Pancreas (tissue), 10 donors: ENCODE measurements at places on chromosomes 13 and 19. TPM values are rescaled to one million over a fixed set of nuclear protein-coding genes. Genes with fewer than 3 reads are reported as not detected.
A peak's percentile ranks its signal among the peaks of the same experiment; 100 is the strongest.

The NLRP4 gene
- total RNA-seq, result not detected

The RGS9BP gene
- 0.16 TPM for total RNA-seq

The DCT gene
- 0.83 TPM for total RNA-seq

The FFAR1 gene
- total RNA-seq, result 3.5 TPM

DNA sequence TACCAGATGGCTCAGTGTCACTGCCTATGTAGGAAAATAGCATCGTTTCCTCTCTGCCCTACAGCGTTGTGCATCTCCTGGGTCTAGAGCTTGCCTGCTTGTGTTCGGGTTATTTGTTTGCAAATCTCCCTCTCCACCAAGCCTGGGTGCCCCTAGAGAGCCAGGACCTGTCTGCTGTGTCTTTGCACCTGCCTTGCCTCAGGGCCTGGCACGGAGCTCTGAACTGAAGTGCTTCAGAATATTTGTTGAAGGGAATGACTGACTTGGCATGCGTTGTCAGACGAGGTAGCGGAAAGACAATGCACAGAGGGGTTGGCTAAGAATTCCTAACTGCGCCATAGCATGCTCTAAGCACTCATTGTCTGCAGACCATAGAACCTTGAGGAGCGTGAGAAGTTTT is 263.4 kb downstream of the FGF9 start:
- H3K27me3 ChIP-seq, result no peaks in the 10 kb centered on the region
- H3K4me3 ChIP-seq, result no peak overlapping the region
- no peak overlapping the region for H3K27ac ChIP-seq

DNA sequence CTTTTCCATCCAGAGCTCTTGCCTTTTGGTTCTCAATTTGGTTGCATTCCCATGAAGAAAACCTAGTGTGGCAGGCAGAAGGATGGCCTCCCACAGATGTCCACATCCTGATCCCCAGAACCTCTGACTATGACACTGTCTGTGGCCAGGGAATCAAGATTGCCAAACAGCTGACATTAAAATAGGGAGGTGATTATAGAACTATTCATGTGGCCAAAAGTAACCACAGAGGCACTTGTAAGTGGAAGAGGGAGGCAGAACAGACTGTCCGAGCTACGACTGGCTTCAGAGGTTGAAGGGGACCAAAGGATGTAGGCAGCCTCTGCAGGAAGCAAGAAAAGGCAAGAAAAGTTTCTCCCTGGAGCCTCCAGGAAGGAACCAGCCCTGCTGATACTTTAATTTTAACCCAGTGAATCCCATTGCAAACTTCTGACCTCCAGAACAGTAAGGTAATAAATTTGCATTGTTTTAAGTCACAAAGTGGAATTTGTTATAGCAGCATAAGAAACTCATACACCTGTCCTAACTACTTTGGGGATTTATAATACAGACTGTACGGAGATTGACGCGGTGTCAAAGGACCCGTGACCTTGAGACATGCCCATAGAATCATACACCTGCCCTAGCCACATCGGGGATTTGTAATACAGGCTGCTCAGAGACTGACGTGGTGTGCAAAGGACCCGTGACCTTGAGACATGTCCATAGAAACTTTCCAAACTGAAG is 106.5 kb downstream of the ATP11A start:
- H3K27ac ChIP-seq, result no peak overlapping the region
- no peaks in the 10 kb centered on the region for H3K4me1 ChIP-seq
- DNase-seq, result no peak
- H3K4me3 ChIP-seq, result no peak overlapping the region
- no peaks in the 10 kb centered on the region for H3K36me3 ChIP-seq

DNA sequence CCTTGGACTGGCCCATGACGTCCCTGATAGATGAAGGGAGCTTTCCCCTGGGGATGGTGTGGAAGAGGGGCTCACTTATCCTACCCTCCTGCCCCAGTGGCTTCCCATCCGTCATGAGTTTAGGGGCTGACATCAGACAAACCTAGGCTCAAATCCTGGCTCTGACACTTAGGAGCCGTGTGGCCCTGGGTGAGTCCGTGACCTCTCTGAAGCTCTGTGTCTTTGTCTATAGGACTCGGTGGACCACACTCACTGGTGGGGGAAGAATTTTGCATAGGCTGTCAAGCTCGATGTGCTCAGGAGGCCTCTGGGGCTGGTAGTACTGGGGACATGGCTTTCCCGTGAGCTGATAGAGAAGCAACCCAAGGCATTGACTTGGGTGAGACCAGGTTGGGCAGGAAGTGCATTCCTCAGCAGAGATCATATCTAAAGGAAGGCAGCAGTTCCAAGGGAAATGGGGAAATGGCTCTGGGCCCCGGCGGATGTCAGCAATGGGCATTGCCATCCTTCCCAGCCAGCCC is 17.4 kb upstream of the AP1M2 start:
- peak overlapping the region; percentile 70 for H3K27ac ChIP-seq
- no peak for DNase-seq
- no peak overlapping the region for H3K4me3 ChIP-seq
- H3K4me1 ChIP-seq, result no peaks in the 10 kb centered on the region
- H3K27me3 ChIP-seq, result no peaks in the 10 kb centered on the region
- H3K36me3 ChIP-seq, result no peaks in the 10 kb centered on the region

GRCh38 chr13:44431150-44431549 is 57.5 kb downstream of the SERP2 start:
- H3K4me1 ChIP-seq, result peaks cover 11% of the 10 kb centered on the region
- H3K27me3 ChIP-seq, result no peaks in the 10 kb centered on the region
- H3K27ac ChIP-seq, result no peak overlapping the region
- H3K36me3 ChIP-seq, result no peaks in the 10 kb centered on the region
- no peak for DNase-seq

DNA sequence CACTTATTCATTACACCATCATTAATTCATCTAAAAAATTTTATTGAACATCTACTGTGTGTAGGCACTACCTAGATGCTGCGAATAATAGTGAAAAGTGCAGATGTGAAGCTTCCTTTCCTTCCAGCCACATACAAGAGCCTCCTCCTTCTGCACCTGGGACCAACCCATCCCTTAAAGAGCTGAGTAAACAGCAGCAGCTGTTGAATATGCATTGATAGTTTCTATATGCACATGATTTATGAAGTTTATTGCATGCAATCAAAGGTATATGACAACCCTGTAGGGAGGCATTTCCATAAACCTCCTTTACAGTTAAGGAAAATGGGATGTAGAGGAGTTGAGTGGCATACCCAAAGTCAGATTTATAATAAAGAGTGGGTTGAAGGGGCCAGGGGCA is 110.3 kb upstream of the IPO5 start:
- DNase-seq, result no peak
- no peaks in the 10 kb centered on the region for H3K4me1 ChIP-seq
- no peak overlapping the region for H3K4me3 ChIP-seq

DNA sequence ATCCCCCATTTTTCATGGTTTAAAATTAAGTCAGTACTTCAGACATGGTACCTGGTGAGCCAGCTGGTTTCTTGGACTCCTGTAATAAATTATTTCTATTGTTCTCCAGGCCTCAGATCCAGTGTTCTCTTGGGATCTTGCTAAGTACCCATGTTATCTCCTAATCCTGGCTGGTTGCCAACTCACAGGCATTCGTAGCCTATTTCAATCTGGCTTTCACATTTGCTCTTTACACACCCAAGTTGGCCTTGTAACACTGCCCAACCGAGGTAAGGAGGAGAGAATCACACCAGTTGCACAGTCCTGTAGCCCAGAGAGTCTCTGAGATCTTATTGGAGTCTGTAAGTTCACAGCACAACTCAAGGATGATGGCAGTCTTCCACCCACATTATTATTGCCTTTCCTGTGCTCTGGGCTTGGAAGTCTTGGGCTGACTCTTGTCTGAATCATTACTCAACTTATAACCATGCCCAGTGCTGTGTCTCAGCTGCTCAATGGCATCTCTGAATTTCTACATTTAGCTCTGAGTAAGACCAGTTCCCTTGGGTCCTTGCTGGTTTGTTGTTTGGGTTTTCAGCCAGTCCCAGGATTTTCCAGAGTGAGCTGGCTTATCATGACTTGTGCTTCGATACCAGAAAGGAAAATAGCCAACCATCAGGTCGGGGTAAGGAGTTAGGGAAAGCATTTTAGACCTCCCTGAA is 76.6 kb upstream of the KLF12 start:
- no peaks in the 10 kb centered on the region for H3K36me3 ChIP-seq
- no peaks in the 10 kb centered on the region for H3K4me1 ChIP-seq
- no peaks in the 10 kb centered on the region for H3K27me3 ChIP-seq
- DNase-seq, result no peak
- no peak overlapping the region for H3K4me3 ChIP-seq
- H3K27ac ChIP-seq, result no peak overlapping the region

DNA sequence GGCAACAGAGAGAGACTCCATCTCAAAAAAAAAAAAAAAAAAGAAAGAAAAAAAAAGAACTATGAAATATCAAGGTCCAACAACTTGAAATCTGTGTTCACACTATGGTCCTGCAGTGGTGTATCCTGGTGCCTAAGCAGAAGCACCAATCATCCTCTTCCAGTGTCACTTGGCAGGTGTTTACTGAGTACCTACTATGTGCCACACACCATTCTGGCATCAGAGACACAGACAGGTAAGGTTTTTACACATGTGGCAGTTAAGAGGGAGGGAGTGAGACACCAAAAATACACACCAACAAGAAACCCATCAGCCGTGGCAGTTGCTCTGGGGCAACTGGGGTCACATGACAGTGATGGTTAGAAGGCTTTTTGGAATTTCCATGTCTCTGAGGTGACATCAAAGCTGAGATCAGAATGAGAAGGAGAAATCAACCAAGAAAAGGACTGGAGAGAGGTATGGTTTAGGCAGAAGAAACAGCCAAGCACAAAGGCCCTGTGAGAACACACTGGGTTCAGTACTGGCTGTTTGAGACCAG is 17.6 kb downstream of the PBX4 start:
- H3K36me3 ChIP-seq, result no peaks in the 10 kb centered on the region
- H3K4me1 ChIP-seq, result no peaks in the 10 kb centered on the region
- no peak overlapping the region for H3K27ac ChIP-seq
- no peak overlapping the region for H3K4me3 ChIP-seq

DNA sequence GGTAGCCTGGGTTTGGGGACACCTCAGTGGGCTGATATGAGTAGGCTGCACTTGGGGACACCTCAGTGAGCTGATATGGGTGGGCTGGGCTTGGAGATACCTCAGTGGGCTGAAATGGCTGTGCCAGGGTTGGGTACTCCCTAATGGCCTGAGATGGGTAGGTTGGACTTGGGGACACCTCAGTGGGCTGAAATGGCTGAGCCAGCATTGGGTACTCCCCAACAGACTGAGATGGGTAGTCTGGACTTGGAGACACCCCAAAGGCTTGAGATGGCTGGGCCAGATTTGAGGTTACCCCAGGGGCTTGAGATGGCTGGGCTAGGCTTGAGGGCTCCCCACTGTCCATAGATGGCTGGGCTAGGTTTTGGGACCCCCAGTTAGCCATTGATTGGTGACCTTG is 12.1 kb downstream of the IQCN start:
- H3K4me3 ChIP-seq, result no peak overlapping the region
- peaks cover 24% of the 10 kb centered on the region for H3K36me3 ChIP-seq
- no peak overlapping the region for H3K27ac ChIP-seq
- no peaks in the 10 kb centered on the region for H3K27me3 ChIP-seq

DNA sequence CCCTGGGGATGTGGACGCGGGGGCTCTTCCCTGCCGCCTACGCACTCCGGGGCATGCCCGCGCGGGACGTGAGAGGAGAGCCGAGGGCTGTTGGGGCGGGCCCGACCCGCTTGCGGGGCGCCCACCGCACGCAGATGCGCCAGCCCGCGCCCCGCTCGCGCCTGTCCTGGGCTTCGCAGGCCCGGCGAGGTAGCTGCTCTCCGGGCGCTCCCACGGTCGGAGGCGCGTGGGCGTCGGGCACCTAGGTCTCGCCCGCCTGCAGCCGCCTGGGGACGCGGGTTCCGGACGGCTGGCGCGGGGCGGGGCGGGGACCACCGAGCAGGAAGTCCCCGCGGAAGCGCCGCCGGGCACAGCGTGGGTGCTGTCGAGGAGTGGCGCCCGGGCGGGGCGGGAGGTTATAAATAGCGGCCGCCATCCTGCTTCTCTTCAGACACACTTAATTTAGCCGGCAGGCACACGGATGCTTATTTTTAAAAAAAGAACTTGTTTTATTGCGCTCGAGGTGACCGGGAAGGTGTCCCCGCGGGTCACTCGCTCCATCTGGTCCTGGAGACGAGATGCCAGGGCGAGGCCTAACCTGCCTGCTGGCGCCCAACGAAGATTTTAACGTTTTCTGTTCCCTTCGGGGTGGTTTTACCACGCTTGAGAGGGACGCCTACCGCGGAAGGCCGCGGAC is 561 bp upstream of the GJA3 start:
- H3K27ac ChIP-seq, result no peak overlapping the region
- peaks cover 6% of the 10 kb centered on the region for H3K4me1 ChIP-seq
- H3K27me3 ChIP-seq, result peaks cover 11% of the 10 kb centered on the region
- no peaks in the 10 kb centered on the region for H3K36me3 ChIP-seq
- no peak for DNase-seq

GRCh38 chr19:55353803-55354697 is 469 bp downstream of the COX6B2 start:
- H3K4me3 ChIP-seq, result peak overlapping the region; percentile 16
- no peak overlapping the region for H3K27ac ChIP-seq
- peak; percentile 76 for DNase-seq
- H3K36me3 ChIP-seq, result no peaks in the 10 kb centered on the region

GRCh38 chr13:30774214-30774730 is 38.9 kb downstream of the ALOX5AP start:
- H3K27ac ChIP-seq, result no peak overlapping the region
- no peak for DNase-seq
- H3K4me3 ChIP-seq, result no peak overlapping the region
- H3K36me3 ChIP-seq, result no peaks in the 10 kb centered on the region
- H3K4me1 ChIP-seq, result no peaks in the 10 kb centered on the region

DNA sequence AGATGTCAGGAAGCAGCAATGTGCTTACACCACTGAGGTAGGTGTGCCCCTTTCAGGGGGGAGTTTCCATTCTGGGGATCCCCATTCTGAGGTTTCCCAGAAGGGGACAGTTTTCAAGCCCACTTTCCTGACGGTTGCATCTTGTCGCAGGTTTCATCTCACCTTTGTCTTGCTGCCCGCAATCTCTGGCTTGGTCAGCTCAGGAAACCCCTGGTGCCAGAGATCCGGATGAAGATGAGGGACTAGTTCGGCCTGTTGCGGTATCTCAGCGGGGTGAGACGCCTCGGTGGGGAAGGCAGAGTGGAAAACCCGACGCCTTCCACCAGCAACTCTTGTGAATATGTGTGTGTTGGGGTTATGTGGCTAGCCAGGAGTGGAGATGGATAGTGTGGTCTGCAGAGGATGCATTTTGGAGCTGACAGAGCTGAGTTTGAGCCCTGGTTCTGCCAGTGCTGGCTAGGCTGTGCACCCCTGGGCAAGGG is 13.1 kb downstream of the TNFSF9 start:
- H3K27ac ChIP-seq, result no peak overlapping the region
- no peaks in the 10 kb centered on the region for H3K27me3 ChIP-seq
- no peaks in the 10 kb centered on the region for H3K4me1 ChIP-seq
- DNase-seq, result no peak
- no peaks in the 10 kb centered on the region for H3K36me3 ChIP-seq
- H3K4me3 ChIP-seq, result no peak overlapping the region

- H3K27me3 ChIP-seq, result no peaks in the 10 kb centered on the region
- no peak for DNase-seq
- H3K4me3 ChIP-seq, result no peak overlapping the region
- no peaks in the 10 kb centered on the region for H3K36me3 ChIP-seq
These were observed 516.3 kb upstream of the HTR2A start for GRCh38 chr13:47413112-47413511.
